CD4-positive, CD25-positive, alpha-beta regulatory T cell (primary cell): ENCODE measurements at places on chromosomes 6 and 20. TPM values are rescaled to one million over a fixed set of nuclear protein-coding genes. Genes with fewer than 3 reads are reported as not detected.

The EEF1A2 gene
- polyA plus RNA-seq: 0.10 TPM

The UBD gene
- polyA plus RNA-seq: not detected

The PSORS1C2 gene
- not detected for polyA plus RNA-seq

The ANGPT4 gene
- polyA plus RNA-seq: not detected

The IRAK1BP1 gene
- 1.1 TPM for polyA plus RNA-seq

DNA sequence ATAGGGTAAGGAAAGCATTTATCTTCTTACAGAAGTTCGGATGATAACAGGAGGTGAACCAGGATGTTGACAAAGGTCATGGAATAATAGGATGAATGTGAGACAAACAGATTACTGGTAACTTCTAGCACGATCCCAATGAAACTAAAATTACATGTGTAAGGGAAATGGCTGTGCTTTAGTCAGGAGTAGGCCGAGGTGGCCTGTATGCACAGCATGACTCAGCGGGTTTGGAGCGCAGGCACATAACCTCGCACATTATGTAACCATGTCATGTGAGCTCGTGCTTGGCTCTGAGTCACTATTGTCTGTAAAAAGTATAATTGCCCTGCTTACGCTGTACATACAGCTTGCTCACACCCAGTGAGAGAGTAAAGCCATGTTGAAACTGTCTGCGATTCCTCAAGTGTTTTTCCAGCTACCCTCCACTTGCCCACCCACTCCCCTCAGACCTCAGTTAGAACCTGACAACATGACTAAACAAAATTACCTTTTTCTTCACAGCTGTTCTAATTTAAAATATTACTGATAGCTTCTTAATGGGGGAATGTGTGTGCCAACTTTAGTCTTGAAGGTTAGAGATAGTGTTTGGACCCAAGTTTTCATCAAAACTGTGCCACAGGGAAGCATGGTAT is 8.2 kb downstream of the CYB5R4 start:
- no peak for DNase-seq
- H3K4me3 ChIP-seq: no peak overlapping the region
- H3K4me1 ChIP-seq: no peaks in the 10 kb centered on the region
- H3K27ac ChIP-seq: no peak overlapping the region
- no peaks in the 10 kb centered on the region for H3K27me3 ChIP-seq

GRCh38 chr20:34986311-34987287 is 30.9 kb downstream of the MYH7B start:
- H3K36me3 ChIP-seq: peaks cover under 1% of the 10 kb centered on the region
- no peak overlapping the region for H3K4me3 ChIP-seq
- no peaks in the 10 kb centered on the region for H3K4me1 ChIP-seq
- H3K27ac ChIP-seq: no peak overlapping the region

- no peaks in the 10 kb centered on the region for H3K36me3 ChIP-seq
- no peaks in the 10 kb centered on the region for H3K27me3 ChIP-seq
- H3K27ac ChIP-seq: no peak overlapping the region
- no peak for DNase-seq
- H3K4me1 ChIP-seq: no peaks in the 10 kb centered on the region
Measured at GRCh38 chr20:7375905-7376304, 564.4 kb downstream of the HAO1 start.

- H3K27me3 ChIP-seq: peaks cover 2% of the 10 kb centered on the region
- no peaks in the 10 kb centered on the region for H3K4me1 ChIP-seq
- no peak for DNase-seq
- no peak overlapping the region for H3K4me3 ChIP-seq
- no peak overlapping the region for H3K27ac ChIP-seq
Measured at GRCh38 chr6:16292942-16293341, 54.6 kb downstream of the GMPR start.

DNA sequence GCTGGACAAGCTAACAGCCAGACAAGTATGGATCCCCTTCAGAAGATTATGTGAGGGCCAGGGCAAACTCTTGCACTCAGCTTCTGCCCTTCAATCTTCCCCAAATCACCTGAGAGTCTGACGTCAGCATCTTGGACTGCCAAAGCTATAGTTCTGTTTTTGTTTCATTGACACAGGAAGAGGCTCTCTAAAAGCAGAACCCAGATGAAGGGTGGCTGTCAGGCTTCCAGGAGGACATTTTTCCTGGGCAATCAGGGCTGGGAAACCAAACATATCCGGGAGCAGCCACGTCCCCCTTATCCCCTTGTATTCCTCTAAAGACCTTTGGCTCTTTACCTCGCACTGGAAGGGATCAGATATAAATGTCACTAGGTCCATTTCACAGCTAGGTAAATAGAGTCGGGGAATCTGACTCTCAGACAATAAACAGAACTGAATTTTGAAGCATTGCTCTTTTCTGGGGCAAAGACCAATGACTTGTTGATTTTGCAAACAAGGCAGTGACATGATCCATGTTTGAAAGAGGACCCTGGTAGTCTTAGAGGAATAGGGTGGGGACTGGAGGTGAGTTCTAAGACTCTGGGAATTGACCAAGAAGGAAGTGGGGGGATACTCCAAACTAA is 13.3 kb downstream of the MAFB start:
- no peaks in the 10 kb centered on the region for H3K36me3 ChIP-seq
- H3K4me3 ChIP-seq: no peak overlapping the region
- peaks cover 13% of the 10 kb centered on the region for H3K27me3 ChIP-seq
- no peaks in the 10 kb centered on the region for H3K4me1 ChIP-seq
- DNase-seq: no peak
- no peak overlapping the region for H3K27ac ChIP-seq

- H3K27ac ChIP-seq: no peak overlapping the region
- H3K4me3 ChIP-seq: no peak overlapping the region
- no peak for DNase-seq
- H3K36me3 ChIP-seq: no peaks in the 10 kb centered on the region
- H3K4me1 ChIP-seq: no peaks in the 10 kb centered on the region
Measured at GRCh38 chr6:25620391-25620790, 31.6 kb upstream of the SCGN start.

GRCh38 chr6:20708367-20709124 is 174.3 kb downstream of the CDKAL1 start:
- no peaks in the 10 kb centered on the region for H3K27me3 ChIP-seq
- no peaks in the 10 kb centered on the region for H3K36me3 ChIP-seq
- no peak overlapping the region for H3K27ac ChIP-seq
- DNase-seq: peak; percentile 34
- peaks cover 9% of the 10 kb centered on the region for H3K4me1 ChIP-seq

GRCh38 chr6:34022250-34022872 is 123.5 kb downstream of the GRM4 start:
- H3K27ac ChIP-seq: no peak overlapping the region
- no peaks in the 10 kb centered on the region for H3K36me3 ChIP-seq
- H3K4me3 ChIP-seq: no peak overlapping the region
- DNase-seq: no peak

- H3K27ac ChIP-seq: no peak overlapping the region
- no peak overlapping the region for H3K4me3 ChIP-seq
- H3K4me1 ChIP-seq: no peaks in the 10 kb centered on the region
Measured at GRCh38 chr6:71474942-71475341, 186.3 kb downstream of the OGFRL1 start.

DNA sequence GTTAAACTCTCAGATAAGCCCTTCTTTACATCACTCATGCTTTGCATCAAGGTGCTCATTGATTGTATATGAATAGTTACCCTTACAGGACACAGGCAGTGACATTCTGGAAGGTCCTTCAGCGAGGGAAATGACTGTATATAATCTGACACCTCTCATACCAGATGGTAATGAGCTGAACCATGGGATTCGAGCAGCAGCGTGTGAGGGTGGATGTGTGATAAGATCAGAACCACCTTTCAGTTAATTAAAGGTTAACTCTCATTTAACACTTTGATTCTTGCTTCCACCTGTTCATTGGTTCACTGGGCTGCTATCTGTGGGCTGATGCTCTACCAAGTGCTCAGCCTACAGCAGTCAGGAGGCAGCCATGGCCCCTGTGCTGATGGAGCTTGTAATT is 24.2 kb downstream of the NEDD9 start:
- H3K36me3 ChIP-seq: peaks cover 32% of the 10 kb centered on the region
- peaks cover 11% of the 10 kb centered on the region for H3K4me1 ChIP-seq
- no peaks in the 10 kb centered on the region for H3K27me3 ChIP-seq
- H3K27ac ChIP-seq: peak overlapping the region; percentile 57

DNA sequence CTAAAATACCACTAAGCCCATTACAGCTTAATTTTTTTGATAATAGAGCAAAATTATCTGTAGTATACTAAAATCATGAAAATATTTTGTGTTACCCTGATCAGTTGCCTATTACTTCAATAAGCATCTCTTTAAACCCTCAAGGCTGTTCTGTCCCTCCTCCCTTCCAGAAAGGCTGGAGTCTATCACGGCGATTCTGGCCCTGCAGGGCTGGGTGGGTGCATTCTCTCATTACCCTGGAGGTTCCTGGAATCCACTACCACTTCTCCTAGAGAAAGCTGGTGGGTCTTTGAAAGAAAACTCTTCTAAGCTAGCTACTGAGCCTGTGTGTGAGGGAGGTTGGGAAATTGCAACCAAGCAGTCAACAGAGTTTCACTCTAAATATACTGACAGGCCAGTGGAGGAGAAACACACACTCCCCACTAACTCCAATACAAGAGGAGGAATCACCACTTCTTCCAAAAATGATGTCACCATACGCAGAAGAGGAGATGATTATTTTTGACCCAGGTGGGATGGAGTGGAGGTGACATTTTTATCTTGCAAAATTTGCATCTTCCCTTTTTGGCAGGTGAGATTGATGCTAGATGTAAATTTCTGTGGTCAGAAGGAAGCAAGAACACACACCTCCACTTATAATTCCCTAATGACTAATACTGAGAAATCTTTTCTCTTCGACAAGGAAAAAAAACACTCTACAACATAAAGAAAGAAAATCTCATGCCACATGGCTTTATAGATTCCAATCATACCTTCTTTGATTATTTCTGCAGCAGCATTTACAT is 182.3 kb upstream of the PHACTR1 start:
- no peak overlapping the region for H3K4me3 ChIP-seq
- H3K4me1 ChIP-seq: no peaks in the 10 kb centered on the region
- no peak overlapping the region for H3K27ac ChIP-seq
- no peaks in the 10 kb centered on the region for H3K36me3 ChIP-seq
- H3K27me3 ChIP-seq: no peaks in the 10 kb centered on the region
- no peak for DNase-seq
